Epithelial cell of proximal tubule (primary cell): ENCODE measurements at places on chromosomes 12 and 14.

GRCh38 chr12:96441816-96442215 is 41.6 kb upstream of the CDK17 start:
- DNase-seq, result no peak

- DNase-seq, result no peak
These were observed at the start of gene TBX5 for GRCh38 chr12:114405519-114406271. Gene TBX5, minus strand, starts transcription at chr12:114406144. Its CDS starts 2,246 bp downstream, at chr12:114403898.

DNA sequence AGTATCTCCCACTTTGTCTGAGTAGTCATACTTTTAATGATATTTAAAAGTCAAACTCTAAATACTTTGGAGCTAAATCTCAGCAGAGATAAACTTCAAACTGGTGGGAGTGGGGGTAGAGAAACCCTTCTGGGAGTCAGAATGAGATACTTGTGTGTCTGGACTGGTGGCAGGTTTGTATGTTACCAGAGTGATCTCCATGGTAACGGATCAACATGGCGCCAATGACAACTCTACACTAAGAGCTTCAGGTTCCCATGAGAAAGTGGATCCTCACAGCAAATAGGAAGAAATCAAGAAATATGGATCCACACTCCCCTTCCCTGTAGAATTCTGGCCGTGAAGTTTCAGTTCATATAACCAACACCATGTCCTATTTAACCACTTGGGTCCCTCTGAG is 121.9 kb downstream of the ETV6 start:
- no peak for DNase-seq

- no peak for DNase-seq
These were observed 117.7 kb downstream of the ZFP36L1 start for GRCh38 chr14:68675233-68675577.

DNA sequence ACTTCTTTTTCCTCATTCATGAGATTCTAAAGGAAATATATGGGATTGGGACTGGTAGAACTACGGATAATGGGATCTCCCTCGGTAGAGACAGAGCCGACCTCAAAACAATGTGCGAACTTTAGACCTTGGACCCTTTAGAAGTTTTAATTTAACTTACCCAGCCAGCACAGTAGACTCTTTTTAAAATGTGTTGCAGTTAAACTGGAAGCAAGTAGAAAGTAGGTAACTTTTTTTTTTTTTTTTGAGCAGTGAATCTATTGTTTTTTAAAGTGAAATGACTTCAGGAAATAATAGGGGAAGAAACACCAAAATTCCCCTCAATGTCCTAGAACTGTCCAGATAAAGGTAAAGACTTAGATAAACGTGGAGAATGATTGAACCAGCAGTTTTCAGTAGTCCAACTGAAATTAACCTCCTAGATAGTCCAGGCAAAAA is 1.1 kb upstream of the ATXN2 start:
- peak; percentile 23 for DNase-seq

GRCh38 chr14:104100171-104101085 is 14.9 kb downstream of the ASPG start:
- no peak for DNase-seq

GRCh38 chr14:44030831-44031383 is 476.2 kb downstream of the FSCB start:
- DNase-seq, result no peak

GRCh38 chr12:92488735-92489134 is 214.1 kb upstream of the PLEKHG7 start:
- no peak for DNase-seq
